ENCODE measurements at places on chromosomes 7 and 10.

DNA sequence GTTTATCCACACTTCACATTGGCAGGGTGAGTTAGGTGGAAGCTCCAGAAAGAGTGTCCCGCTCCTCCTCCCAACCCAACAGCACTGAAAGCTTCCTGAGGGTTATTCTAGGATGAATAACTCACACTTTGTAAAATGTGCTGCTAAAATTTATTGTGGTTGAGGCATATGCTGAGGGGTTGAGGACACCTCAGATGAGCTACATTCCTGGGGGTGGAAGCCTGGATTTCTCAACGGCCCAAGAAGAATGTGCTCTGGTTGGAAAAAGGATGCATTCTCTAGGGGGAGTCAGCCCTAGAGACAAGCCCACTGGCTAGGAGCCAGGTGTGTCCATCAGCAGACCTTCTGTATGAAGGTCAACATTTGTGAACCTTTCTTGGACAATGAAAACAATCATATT lies 91.5 kb upstream of the PDE1C start:
- peak; percentile 98 for DNase-seq

GRCh38 chr10:131755200-131755599 lies 145.6 kb upstream of the PPP2R2D start:
- no peak for DNase-seq

DNA sequence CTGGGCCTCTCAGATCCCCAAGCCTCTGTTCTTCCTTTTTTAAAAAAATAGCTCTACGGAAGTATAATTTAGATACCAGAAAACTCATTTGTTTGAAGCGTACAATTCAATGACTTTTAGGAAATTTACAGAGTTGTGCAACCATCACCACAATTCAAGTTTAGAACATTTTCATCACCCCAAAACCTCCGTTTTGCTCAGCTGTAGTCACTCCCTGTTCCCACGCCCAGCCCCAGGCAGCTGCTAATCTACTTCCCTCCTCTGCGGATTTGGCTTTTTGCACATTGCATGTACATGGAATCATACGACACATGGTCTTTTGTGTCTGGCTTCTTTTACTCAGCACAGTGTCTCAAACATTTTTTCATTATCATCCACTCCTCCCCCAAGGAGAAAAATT lies 229.2 kb downstream of the TCF7L2 start:
- DNase-seq, result no peak

GRCh38 chr10:75211007-75211691 lies 553 bp downstream of the VDAC2 start:
- DNase-seq, result peak; percentile 68

DNA sequence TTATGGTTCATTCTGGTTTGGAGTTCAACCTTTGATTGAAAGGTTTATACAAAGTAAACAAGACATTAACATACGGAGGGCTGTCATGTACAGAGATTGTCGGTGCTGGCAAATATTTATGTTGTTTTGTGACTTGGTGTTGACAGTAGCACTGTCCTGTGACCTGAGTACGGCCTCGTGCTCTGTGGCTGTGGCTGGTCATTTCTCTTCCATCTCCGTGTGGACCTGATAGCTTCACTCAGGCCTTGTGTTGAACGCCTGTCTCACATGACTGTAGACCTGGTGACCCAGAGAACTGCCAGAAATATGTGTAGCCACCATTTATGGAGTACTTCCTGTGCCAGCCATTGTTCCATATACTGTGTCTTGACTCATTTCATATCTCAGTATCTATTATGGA lies 311.6 kb downstream of the CCDC3 start:
- DNase-seq, result no peak
